ENCODE measurements at places on chromosomes 6 and 20. TPM values are rescaled to one million over a fixed set of nuclear protein-coding genes. Genes with fewer than 3 reads are reported as not detected.

Gene PANK2
- total RNA-seq, result 63.3 TPM

Gene GNAS-AS1
- total RNA-seq, result 1.5 TPM

Gene BPIFB2
- not detected for total RNA-seq

Gene MACROD2
- 5.3 TPM for total RNA-seq

Gene SIRPD
- total RNA-seq, result not detected

Gene TGM3
- total RNA-seq, result not detected
